Memory B cell (primary cell): ENCODE measurements at places on chromosomes 4 and X.

DNA sequence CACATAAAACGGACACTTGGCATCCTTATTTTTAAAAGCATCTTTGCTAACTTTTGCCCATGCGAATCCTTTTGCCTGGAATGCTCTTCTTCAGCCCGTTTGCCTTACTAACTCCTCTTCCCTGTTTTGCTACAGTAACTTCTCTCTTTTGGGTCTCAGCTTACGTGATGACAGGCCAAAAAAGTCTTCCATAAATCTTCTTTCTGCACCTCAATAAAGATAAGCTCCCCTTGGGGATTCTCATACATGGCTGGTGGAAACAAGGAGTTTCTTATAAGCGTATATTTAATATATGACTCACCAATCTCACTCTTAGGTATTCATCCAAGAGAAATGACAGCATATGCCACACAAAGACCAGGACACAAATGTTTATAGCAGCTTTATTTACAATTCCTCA lies 192.7 kb downstream of the RCHY1 start:
- DNase-seq, result no peak

DNA sequence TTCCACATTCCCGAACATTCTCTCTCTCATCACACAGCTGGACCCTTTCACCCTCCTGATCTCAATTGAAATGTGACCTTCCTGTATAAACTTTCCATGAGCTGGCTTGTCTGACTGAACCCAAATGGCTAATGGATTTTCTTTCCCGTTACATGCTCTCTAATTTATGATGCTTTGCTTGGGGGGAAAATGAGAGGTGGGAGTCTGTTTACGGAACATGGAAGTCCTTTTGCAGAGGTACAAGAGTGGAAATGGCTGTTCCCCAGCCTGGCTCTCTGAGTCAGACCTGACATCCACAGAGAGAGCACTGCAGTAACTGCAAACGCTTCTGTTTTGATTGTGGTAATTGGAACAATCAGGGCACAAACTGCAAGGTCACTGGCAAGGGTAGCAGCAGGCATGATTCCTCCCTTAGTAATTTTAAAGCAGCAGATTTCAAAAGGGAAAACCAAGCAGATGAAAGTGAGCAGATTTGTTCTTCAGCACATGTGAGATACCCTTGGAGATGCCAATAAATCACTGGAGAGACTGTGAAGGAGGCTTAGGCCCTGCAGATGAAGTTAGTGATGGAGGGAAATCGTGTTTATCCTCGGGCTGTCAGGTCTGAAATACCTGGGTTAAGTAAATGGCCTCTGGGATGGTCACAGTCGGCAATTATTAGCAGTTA lies 83.9 kb downstream of the SNCA start:
- DNase-seq, result no peak

DNA sequence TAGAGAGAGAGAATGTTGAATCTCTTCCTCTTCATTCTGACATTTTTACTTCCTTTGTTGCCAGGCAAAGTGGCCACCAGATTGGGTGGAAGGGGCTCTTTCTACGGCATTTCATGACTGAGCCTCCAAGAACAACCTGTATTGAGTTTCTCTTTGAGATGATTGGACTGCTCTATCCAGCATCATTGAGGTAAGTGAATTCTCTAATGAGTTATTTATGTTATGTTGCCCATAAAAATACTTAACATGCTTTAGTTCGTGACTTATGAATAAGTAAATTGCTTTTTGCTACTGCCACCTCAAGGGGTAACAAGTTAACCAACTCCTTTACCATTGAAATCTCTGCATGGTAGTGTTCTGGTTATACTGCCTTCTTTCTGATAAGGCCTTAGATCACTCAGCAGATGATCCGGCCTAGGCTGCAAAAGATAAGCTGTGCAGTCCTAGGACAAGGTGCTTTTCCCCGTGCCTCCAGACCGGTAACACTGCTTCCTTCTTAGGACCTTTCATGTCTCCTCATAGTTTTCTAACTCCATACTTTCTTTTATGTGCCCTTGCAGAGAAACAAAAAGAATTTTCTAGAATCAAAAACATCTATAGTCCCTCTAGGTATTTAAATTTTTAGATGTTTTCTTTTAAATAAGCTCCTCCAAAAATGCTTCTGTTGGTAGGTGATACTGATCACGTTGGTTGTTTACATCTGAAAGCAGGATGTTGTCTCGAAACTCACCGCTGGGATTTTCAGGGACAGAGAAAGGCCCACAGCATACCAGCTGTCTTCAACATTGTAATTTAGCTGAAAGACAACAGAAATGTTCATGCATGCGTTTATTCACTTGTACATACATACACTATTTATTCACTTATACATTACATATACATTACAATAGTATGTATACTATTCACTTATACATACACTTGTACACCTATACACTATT lies 157.1 kb upstream of the RBPJ start:
- no peak for DNase-seq

DNA sequence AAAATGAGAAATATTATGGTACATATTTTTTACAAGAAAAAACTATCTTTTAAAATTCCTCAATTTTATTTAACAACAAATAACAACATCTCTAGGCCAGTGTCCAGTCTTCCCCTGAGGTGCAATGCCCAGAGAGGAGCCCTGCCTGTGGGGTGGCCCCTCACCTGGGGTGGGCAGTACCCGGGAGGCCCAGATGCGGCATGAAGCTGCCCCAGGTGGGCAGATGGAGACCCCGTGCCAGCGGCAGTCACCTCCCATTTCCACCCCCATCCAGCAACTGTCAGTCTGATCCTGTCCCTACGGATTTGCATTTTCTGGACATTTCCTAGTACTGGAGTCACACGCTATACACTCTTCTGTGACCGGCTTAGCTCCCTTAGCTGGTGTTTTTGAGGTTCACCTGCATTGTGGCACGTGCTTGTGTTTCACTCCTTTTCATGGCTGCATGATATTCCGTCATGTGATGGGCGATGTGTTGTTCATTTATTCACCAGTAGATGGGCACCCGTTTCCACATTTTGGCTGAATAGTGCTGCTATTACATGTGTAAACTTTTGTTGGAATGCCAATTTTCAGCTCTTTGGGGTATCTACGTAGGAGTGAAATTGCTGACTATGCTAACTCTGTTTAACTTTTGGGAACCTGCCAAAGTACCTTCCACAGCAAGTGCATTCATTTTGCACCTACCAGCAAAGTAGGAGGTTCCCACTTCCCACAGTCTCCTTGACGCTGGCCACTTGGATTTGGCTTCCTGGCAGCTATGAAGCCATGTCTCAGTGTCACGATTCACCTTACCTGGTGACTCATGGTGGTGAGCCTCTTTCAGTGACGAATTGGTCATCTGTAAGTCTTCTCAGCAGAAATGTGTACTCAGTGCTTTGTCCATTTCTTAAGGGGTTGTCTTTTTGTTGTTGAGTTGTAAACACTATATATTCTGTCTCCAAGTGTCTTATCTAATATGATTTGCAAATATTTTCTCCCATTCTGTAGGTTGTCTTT lies 11.7 kb upstream of the MAEA start:
- no peak for DNase-seq

DNA sequence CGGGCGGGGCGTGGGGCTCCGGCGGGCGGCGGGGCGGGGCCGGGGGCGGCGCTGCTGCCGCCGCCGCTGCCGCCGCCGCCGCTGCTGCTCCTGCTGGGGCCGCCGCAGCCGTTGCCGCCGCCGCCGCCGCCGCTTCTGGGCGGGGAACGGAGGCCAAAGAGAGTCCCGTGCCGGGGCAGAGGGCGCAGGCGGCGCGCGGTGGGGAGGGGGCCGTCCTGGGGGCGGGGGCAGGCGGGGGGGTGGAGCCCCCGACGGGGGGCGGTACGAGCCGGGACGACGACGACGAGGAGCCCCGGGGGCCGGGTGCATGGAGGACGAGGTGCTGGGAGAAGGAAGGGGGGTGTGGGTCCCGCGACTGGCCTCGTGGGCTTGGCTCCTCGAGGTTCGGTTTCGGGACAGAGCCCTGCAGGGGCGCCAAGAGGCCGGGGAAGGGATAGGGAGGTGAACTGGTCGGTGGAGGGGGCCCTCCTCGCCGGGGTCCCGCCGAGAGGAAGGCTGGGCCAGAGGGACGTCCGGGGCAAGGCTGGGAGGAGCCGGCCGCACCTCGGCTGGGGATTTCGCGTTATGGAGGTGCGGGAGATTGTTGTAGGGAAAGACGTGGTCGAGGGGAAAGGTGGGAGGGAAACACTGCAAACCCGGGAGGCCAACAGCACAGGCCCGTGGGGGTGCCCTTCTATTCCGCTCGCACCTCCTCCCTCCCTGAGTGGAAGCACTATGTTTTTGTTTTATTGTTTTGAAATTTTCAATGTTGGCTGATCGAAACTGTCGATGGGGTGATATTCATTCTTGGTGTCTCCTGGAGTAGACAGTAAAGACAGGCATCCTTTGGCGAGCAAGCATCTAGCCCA lies 1.9 kb downstream of the BCORL1 start:
- DNase-seq, result no peak

DNA sequence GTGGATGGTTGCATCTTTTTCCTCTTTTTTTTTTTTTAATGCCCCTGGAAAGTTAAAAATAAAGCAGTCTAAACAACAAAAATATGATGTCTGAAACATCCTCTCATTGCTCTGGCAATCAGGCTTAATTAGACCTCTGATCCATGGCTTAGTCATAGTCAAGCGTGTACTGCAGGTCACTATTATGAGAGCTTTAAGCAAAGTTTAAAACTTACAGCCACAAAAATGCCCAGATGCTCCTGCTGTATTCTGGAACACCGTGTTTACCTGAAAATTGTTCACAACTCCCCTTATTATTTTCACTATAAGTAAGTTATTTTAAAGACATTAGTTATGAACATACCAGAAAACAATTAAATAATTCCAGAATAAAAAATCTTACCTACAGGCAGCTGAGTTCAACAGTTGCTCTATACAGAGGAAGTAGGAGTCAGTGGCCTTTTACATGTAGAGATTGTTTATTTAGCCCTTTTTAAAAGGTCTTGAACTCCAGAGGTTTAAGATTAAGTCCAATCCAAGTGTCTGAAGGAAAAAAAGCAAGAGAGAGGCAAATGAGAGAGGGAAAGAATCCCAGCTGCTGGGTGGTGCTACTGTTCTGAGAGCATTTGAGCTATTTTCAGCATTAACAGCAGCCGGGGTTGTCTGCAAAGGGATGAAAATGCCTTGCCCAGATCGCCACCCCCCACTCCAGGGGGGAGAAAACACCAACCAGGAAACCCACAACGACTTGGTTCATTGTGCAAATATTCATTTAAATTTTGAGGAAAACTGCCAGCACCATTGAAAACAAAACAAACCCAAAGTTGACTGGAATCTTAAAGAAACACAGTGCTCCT lies 36.9 kb downstream of the SORBS2 start:
- no peak for DNase-seq

GRCh38 chrX:123256378-123256777 lies 72.3 kb downstream of the GRIA3 start:
- DNase-seq, result no peak

DNA sequence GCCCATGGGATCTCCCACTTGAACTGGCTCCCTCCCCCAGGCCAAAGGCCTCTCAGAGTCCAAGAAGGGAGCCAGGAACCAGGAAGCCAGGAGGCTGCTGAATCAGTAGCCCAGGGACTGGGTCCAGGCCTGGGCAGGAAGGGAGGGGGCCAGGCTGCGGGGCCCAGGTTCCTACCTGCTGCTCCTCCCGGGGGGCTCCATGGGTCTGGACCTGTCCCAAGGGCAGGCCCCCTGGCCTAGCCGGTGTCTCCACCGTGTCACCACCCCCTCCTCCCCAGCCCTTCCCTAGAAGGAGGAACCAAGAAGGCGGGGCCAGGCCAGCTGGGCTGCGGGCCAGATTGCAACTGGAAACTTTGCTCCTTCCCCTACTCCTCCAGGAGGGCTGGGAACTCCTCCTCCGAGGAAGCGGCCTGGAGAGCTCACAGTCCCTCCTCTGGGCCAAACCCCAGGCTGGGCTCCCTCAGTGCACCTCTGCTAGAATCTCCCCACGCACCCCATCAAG lies at the start of gene IQSEC2:
Gene IQSEC2, minus strand, starts transcription at position 264 of the 502 bp plus-strand sequence.
- no peak for DNase-seq

DNA sequence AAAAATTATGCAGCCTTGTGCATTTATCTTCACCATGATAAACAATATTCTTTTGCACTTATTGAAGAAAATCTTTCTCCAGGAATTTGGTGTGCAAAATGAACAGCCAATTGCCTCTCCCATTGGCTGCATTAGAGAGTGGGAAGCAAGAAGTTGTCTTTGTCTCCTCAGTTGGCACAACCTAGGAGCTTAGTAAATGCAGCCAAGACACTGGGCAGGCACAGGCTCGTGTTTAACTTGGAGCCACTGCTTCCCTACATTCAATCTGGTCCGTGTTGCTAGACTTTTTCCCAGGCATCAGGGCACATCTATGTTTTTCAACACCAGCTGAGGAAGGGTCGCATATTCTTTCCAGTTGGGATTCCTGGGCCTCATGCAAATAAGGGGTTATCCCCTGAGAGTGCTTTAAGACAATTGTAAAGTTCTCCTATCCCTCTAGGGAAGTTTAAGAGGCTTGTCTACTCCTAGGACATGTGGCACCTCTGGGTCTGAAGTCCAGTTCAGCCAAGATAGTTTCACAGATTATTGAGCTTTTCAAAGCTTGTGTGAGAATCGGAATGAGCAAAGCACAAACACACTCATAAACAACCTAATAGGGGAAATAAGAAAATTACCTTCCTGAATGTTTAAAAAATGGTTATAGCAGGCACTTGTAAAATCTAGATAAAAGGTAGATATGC lies 31.8 kb upstream of the SRD5A3 start:
- DNase-seq, result no peak

DNA sequence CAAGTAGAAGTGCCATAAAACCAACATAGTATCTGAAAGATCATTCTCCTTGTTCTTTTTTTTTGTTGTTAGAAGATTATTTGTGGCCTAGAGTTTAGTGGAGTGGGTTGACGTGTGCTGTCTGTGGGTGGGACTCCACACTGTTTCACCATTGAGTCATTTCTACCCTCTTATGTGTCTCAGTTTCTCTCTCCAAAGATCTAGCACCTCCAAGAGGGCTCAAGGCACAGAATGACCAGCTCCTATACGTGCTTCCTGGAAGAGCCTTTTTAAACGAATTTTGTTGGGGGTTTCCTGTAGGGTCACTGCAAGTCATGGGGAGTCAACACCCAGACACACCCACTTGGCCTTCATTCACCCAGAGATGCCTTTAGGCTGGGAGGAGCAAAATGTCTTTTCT lies 150.1 kb downstream of the KLF8 start:
- DNase-seq, result no peak

GRCh38 chr4:16707874-16708273 lies 190.6 kb downstream of the LDB2 start:
- DNase-seq, result no peak

GRCh38 chrX:48002319-48002718 lies 1.5 kb downstream of the ZNF182 start:
- no peak for DNase-seq

DNA sequence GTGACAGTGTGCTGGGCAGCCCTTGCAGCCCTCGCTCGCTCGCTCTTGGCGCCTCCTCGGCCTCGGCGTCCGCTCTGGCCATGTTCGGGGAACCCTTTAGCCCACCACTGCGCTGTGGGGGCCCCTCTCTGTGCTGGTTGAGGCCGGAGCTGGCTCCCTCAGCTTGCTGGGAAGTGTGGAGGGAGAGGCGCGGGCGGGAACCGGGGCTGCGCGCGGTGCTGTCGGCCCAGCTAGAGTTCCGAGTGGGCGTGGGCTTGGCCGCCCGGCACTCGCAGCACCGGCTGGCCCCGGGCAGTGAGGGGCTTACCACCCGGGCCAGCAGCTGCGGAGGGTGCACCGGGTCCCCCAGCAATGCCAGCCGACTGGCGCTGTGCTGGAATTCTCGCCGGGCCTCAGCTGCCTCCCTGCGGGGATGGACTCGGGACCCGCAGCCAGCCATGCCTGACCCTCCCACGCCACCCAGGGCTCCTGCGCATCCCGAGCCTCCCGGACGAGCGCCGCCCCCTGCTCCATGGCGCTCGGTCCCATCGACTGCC lies 770.1 kb upstream of the GALNTL6 start:
- DNase-seq, result no peak

GRCh38 chr4:7636240-7636508 lies 201.4 kb upstream of the PSAPL1 start:
- DNase-seq, result no peak

- no peak for DNase-seq
Observed at GRCh38 chr4:166202991-166203390, 330.0 kb downstream of the TLL1 start.
